ENCODE measurements at places on chromosomes 4 and X.

GRCh38 chr4:95379633-95380032 is 169.1 kb downstream of the UNC5C start:
- DNase-seq: no peak

GRCh38 chr4:153950100-153950979 is 161.5 kb upstream of the SFRP2 start:
- no peak for DNase-seq

- no peak for DNase-seq
Observed at GRCh38 chr4:13766761-13767540, 139.4 kb upstream of the BOD1L1 start.

GRCh38 chr4:28378109-28378830 is 1517.6 kb downstream of the STIM2 start:
- no peak for DNase-seq

- no peak for DNase-seq
Observed at GRCh38 chr4:100833906-100834305, 316.1 kb upstream of the EMCN start.
